Natural killer cell treated with Interleukin-12 subunit alpha and Interleukin-12 subunit beta and Interleukin-15 and Interleukin-18, amount 100 ng/mL, for 72 hours (primary cell): ENCODE measurements at places on chromosomes 5 and 9. TPM values are rescaled to one million over a fixed set of nuclear protein-coding genes. Genes with fewer than 3 reads are reported as not detected.
A peak's percentile ranks its signal among the peaks of the same experiment; 100 is the strongest.

- no peak overlapping the region for H3K4me3 ChIP-seq
- H3K4me1 ChIP-seq, result no peaks in the 10 kb centered on the region
- no peak for DNase-seq
- no peak overlapping the region for H3K27ac ChIP-seq
- H3K36me3 ChIP-seq, result no peaks in the 10 kb centered on the region
Measured at GRCh38 chr9:126565336-126566128, 48.2 kb upstream of the LMX1B start.

DNA sequence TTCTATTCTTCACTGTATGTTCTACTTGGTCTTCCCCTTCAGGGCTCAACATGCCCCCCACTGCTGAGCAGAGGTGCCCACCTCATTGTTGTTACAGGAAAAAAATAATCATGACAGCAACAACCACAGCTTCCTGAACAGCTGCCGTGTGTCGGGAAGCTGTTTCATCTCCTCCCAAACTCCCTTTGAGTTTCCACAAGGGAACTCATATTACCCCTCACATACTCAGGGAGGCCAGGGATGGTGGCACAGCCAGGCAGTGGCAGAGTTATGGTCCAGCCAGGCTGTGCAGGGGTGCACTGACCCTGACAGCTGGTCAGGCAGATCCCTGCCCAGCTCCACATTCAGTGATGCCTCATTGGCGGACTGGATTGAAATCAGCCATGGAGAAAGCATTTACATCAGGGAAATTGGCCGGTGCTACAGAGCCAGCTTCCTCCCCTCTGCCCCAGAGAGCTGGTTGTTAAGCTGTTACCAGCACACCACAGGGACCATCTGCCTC, 37.3 kb downstream of the SARDH start:
- H3K27ac ChIP-seq, result no peak overlapping the region
- no peak overlapping the region for H3K4me3 ChIP-seq
- H3K4me1 ChIP-seq, result no peaks in the 10 kb centered on the region
- H3K27me3 ChIP-seq, result peaks cover 7% of the 10 kb centered on the region
- H3K36me3 ChIP-seq, result no peaks in the 10 kb centered on the region

GRCh38 chr5:146084376-146084775, 21.0 kb downstream of the PLAC8L1 start:
- no peaks in the 10 kb centered on the region for H3K36me3 ChIP-seq
- no peak for DNase-seq
- no peak overlapping the region for H3K4me3 ChIP-seq

- H3K4me1 ChIP-seq, result peaks cover 36% of the 10 kb centered on the region
- no peaks in the 10 kb centered on the region for H3K36me3 ChIP-seq
- no peak for DNase-seq
- H3K27me3 ChIP-seq, result peaks cover 10% of the 10 kb centered on the region
Measured at GRCh38 chr9:70421272-70422180, 7.1 kb upstream of the KLF9 start.

BTNL8 gene
- not detected for total RNA-seq

SLC25A2 gene
- 2.2 TPM for total RNA-seq

OLFML2A gene
- total RNA-seq, result not detected

DNA sequence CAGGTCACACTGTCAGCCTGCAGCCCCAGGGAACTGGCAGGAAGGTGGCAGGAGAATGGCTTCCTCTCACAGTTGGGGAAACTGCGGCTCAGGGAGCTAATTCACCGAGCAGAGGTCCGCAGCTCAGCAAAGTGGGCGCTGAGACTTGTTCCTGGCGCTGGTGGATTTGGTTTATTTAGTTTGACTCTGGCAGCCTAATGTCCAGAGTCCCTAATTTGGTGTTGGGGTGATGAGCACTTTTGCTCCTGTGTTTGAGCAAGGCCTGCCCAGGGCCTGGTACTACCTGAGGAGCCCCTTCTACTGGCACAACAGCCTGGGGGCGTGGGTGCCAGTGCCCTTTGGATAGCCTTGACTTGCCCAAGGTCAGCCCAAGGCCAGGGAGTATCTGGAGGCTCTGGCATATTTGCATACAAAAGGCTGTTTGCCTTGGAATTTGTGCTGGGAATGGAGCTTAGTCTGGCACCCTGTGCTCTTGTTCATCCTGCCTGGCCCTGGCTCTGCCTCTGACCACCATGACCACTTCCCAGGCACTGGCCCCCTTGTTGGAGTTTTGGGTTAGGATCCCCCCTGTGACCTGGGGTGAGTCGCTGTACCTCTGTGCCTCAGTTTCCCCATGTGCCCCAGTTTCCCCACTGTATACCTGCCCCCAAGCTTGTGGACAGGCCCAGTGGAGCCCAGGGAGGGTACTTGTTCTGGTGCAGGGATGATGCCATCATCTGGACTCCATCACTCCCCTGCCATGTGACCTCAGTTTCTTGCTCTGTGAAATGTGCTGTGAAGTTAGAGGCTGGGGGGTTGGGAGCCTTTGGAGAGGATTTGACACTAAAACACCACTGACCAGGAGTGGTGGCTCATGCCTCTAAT, 1.4 kb downstream of the SUSD3 start:
- peak overlapping the region; percentile 87 for H3K4me3 ChIP-seq
- peak overlapping the region; percentile 71 for H3K27ac ChIP-seq
- H3K36me3 ChIP-seq, result no peaks in the 10 kb centered on the region
- DNase-seq, result no peak

GRCh38 chr5:72234868-72235267, 85.2 kb downstream of the MRPS27 start:
- H3K27me3 ChIP-seq, result no peaks in the 10 kb centered on the region
- H3K4me1 ChIP-seq, result peaks cover 59% of the 10 kb centered on the region
- DNase-seq, result no peak
- peak overlapping the region; percentile 48 for H3K4me3 ChIP-seq
- H3K36me3 ChIP-seq, result peaks cover 22% of the 10 kb centered on the region
- peak overlapping the region; percentile 43 for H3K27ac ChIP-seq

PURA gene
- total RNA-seq, result 14.0 TPM

PTGES gene
- total RNA-seq, result not detected

DNA sequence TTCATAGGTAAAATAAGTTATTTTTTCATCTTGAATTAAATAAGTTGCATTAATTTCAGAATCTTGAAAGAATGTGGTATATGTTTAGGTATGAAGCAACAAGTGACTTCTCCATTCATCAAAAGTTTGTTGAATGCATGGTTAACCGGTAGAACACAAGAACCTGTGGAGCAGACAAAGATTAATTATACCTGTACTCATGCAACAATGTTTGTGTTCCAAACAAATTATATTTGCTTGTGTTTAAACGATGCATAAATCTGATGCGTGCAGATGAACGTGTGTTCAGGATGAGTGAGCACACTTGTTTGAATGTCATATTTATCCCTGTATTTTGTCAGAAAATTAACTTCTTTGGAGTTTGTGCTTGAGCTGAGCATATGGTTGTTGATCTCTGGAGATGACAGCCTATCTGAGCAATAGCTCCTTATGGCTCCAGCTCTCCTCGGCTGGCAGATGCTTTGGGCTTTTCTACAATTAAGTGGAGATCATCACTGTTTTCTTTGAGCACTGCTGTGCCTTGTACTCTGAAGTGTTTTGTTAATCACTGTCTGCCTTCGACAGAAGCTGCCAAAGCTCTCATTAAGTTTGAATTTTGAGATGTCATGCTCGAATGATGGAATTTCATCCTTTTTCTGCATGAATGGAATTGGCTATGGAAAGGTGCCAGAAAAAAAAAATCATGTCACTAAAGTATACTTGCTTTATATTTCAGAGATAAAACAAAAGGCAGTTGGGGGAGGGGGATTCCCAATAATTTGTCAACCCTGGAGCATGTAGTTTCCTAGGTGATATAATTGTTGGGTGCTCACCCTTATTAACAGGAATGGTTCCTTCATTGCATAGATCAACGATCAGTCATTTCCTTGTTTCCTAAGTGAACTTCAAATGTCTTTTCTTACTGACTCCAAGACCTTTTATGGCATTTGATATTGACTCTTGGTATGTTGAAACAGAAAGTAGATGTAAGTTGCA, 502.5 kb upstream of the ARRDC3 start:
- no peak overlapping the region for H3K27ac ChIP-seq
- H3K4me1 ChIP-seq, result no peaks in the 10 kb centered on the region
- H3K36me3 ChIP-seq, result no peaks in the 10 kb centered on the region
- no peak for DNase-seq
- H3K27me3 ChIP-seq, result no peaks in the 10 kb centered on the region

C9orf50 gene
- total RNA-seq, result not detected

SIGMAR1 gene
- 109 TPM for total RNA-seq

CRB2 gene
- total RNA-seq, result not detected

DNA sequence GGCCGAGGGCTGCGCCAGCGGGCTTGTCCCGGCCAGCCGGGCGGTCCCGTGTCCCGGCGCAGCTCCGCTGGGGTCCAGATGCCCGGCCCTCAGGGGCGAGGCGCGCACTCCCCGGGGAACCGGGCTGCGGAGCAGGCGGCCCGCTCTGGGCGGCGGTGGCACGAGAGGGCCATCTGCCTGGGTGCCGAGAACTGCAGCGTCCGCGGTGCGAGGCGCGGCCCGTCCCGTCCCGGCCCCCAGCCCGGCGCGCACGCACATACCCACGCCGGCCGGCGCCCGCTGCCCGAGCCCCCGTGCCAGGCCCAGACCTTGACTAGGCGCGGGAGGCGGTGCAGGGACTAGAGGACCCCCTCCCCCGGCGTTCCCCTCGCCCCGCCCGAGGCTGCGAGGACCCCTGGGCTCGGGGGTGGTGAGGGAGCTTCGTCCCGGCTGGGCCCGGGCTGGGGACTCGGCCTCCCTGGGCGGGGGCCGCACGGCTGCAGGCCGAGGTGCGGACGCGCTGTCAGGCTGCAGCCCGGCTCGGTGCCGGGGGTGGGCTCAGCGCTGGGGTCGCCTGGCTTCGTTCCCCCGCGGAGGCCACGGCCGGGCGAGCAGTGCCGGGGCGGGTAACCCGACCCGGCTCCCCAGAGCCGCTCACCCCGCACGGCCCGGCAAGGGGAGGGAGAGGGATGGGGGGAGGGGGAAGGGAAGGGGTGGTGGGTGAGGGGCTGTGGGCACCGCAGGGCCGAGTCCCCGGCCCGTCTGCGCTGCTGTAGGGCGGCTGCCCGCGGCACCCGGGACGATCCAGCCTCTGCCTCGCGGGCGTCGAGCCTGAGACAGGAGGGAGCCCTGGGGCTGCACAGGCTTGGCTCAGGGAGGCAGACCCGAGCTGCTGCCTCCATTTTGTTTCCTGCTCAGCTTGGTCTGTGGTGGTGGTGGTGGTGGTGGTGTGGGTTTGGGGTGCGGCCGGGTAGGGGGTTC, 1.2 kb upstream of the NSD1 start:
- peak overlapping the region; percentile 85 for H3K27ac ChIP-seq
- DNase-seq, result peak; percentile 58

KIF27 gene
- 4.0 TPM for total RNA-seq

- no peak for DNase-seq
- no peaks in the 10 kb centered on the region for H3K27me3 ChIP-seq
- H3K4me3 ChIP-seq, result peak overlapping the region; percentile 20
- H3K4me1 ChIP-seq, result peaks cover 53% of the 10 kb centered on the region
- peaks cover 5% of the 10 kb centered on the region for H3K36me3 ChIP-seq
Measured at GRCh38 chr5:140567136-140567818, 2.6 kb downstream of the SLC35A4 start.

TPM2 gene
- total RNA-seq, result 5.9 TPM

- no peak overlapping the region for H3K27ac ChIP-seq
- H3K36me3 ChIP-seq, result peaks cover 27% of the 10 kb centered on the region
- H3K27me3 ChIP-seq, result no peaks in the 10 kb centered on the region
- no peak overlapping the region for H3K4me3 ChIP-seq
- DNase-seq, result no peak
Measured at GRCh38 chr9:89395931-89396710, 77.8 kb downstream of the SECISBP2 start.

NR2F1 gene
- total RNA-seq, result not detected

GRCh38 chr9:96478829-96479371, 28.9 kb downstream of the HABP4 start:
- H3K27me3 ChIP-seq, result no peaks in the 10 kb centered on the region
- H3K4me3 ChIP-seq, result peak overlapping the region; percentile 86
- peak overlapping the region; percentile 41 for H3K27ac ChIP-seq
- no peaks in the 10 kb centered on the region for H3K36me3 ChIP-seq

HSD17B4 gene
- 121 TPM for total RNA-seq

STPG3 gene
- not detected for total RNA-seq

GRCh38 chr9:114272739-114273431, 50.0 kb upstream of the ORM1 start:
- no peak overlapping the region for H3K27ac ChIP-seq
- no peaks in the 10 kb centered on the region for H3K36me3 ChIP-seq
- no peaks in the 10 kb centered on the region for H3K4me1 ChIP-seq
- no peak for DNase-seq
- no peak overlapping the region for H3K4me3 ChIP-seq
- peaks cover 12% of the 10 kb centered on the region for H3K27me3 ChIP-seq

DNA sequence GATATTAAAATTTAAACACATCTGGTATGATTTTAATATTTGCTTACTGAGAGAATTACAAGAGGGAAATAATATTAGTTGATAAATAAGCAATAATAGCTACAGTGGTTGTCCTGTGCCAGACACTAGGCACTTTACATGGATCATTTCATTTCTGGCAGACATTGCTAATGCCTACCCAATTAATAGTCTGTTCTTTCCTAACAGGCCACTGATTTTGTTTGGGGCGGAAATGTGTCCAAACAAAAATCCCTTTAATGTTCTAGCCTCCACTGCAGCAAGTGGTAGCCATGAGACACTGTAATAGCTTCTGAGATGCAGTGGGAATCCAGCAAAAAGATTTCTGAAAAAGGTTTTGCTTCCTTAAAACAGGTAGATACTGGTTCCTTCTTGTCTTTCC, 527.4 kb downstream of the CSNK1G3 start:
- H3K4me1 ChIP-seq, result no peaks in the 10 kb centered on the region
- no peaks in the 10 kb centered on the region for H3K36me3 ChIP-seq
- no peaks in the 10 kb centered on the region for H3K27me3 ChIP-seq
- no peak overlapping the region for H3K27ac ChIP-seq

- H3K4me3 ChIP-seq, result peak overlapping the region; percentile 17
- no peaks in the 10 kb centered on the region for H3K4me1 ChIP-seq
- H3K36me3 ChIP-seq, result no peaks in the 10 kb centered on the region
- peak; percentile 79 for DNase-seq
Measured at GRCh38 chr5:2038321-2039179, 155.8 kb upstream of the IRX4 start.

TEX48 gene
- not detected for total RNA-seq

DNA sequence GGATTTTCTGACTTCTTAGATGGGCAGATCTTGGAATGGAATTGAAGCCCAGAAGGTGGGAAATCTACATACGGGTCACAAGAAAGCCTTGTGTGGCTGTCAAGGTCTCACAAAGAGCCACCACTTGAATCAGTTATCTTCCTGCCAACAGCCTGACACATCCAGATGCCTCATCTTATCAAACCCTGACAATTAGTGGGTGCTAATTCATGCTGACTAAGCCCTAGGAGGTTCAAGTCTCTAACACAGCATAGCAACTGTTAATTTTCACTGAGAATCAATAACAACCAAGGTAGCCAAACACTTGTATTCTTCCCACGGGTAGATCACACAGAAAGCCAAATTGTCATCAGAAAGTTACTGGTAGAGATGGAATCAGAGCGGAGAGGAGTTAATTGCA, 222.2 kb downstream of the TMEM167A start:
- H3K27ac ChIP-seq, result no peak overlapping the region
- no peak overlapping the region for H3K4me3 ChIP-seq
- no peak for DNase-seq
- H3K4me1 ChIP-seq, result no peaks in the 10 kb centered on the region
